ENCODE measurements at places on chromosomes 3 and 15. TPM values are rescaled to one million over a fixed set of nuclear protein-coding genes. Genes with fewer than 3 reads are reported as not detected.

Gene GRK7
- total RNA-seq, result 0.98 TPM

Gene IL17RD
- 17.2 TPM for total RNA-seq

Gene PRTG
- 5.2 TPM for total RNA-seq

Gene TM6SF1
- 3.9 TPM for total RNA-seq

DNA sequence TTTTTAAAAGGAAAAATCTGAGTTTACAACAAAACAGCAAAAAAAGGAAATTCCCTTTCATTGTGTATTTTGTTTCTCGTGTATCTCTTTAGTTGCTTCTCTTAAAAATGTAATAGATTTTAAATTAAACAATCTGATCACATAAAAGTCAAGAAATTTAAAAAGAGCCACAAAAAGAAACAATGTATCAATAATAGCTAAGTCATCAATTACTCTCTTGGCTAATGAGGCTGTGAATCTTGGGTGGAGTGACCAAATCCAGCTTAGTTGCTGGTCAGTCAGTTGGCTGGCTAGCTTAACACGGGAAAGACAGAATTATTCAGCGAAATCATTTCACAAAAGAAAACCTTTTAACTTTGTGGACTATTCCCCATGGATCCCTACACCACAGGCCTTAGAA is 3.2 kb downstream of the SFMBT1 start:
- no peaks in the 10 kb centered on the region for H3K27me3 ChIP-seq
- H3K4me3 ChIP-seq, result no peak overlapping the region

DNA sequence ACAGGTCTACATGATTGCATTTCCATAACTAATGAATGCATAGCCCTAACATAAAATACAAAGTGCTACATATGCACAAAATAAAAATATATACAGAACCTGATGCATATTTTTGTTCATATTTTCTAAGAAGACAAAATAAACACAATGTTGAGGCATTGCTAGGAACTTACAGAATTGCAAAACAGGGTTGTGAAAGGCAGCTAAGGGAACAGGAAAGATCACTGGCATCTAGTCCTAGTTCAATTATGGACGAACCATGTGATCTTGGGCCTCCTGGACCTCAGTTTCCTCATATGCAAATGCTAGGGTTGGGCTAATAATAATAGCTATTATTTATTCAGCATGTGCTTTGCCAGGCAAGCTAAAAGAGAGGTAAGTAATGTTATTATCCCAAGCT is 15.5 kb upstream of the NCEH1 start:
- H3K27me3 ChIP-seq, result no peaks in the 10 kb centered on the region
- no peaks in the 10 kb centered on the region for H3K36me3 ChIP-seq
- H3K4me3 ChIP-seq, result no peak overlapping the region
- H3K4me1 ChIP-seq, result no peaks in the 10 kb centered on the region
- no peak overlapping the region for H3K27ac ChIP-seq

GRCh38 chr3:45927881-45928280 is 15.4 kb upstream of the CXCR6 start:
- H3K4me3 ChIP-seq, result no peak overlapping the region
- no peaks in the 10 kb centered on the region for H3K36me3 ChIP-seq
- no peaks in the 10 kb centered on the region for H3K4me1 ChIP-seq
- DNase-seq, result no peak

GRCh38 chr3:183185696-183186095 is 23.2 kb upstream of the LAMP3 start:
- no peak overlapping the region for H3K4me3 ChIP-seq
- DNase-seq, result no peak
- H3K4me1 ChIP-seq, result peaks cover 12% of the 10 kb centered on the region
- H3K27ac ChIP-seq, result no peak overlapping the region
- H3K27me3 ChIP-seq, result no peaks in the 10 kb centered on the region
- no peaks in the 10 kb centered on the region for H3K36me3 ChIP-seq

GRCh38 chr3:123148772-123149171 is 53.0 kb upstream of the SEC22A start:
- no peak overlapping the region for H3K27ac ChIP-seq
- no peaks in the 10 kb centered on the region for H3K4me1 ChIP-seq
- H3K4me3 ChIP-seq, result no peak overlapping the region
- no peaks in the 10 kb centered on the region for H3K27me3 ChIP-seq

DNA sequence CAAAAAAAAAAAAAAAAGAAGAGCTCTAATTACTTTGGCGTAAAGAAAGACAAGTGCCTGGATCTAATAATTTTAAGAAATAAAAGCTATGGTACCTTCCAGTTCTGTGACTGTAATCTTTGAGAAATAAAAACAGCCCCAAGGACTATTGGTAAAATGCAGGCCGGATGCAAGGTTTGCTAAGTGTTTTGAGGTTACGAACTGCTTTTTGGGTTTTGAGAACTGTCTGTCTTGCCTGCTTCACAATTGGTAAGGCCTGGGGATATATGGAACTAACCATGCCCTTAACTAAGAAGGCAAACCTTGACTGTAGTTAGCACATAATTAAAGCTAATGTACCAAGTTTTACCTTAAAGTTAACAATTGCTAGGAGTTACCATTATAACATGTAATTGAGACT is 388.4 kb upstream of the CBLB start:
- no peaks in the 10 kb centered on the region for H3K27me3 ChIP-seq
- no peak for DNase-seq
- no peak overlapping the region for H3K4me3 ChIP-seq
- no peaks in the 10 kb centered on the region for H3K4me1 ChIP-seq

DNA sequence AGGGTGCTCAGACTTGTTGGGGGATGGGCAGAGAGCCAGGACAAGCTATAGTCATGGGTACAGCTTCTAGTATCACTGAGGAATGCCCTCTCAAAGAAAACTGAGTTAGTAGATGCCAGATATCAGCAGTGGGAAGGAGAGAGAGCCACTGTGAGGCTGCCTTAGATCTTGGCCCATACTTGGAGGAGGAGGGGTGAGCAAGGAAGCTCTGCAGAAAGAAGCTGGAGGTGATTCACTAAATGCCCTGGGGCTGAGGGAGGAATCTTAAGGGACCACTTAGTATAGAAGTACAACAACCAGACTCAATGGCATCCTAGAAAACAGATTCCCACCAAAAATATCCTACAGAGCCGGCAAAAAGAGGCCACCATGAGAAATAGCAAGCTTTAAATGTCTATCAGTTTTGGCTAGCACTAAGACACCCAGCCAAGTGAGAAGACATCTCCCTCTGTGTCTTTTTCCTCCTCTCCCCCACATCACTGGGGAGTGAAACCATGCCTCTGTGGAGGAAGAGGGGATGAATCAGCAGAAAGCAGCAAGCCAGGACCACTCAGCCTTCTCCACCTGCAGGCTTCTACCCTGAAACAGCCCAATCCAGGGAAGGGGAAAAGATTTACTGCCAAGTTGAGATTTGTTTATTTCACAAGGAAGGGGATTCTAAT is 282.5 kb upstream of the STT3B start:
- H3K27ac ChIP-seq, result no peak overlapping the region
- H3K36me3 ChIP-seq, result no peaks in the 10 kb centered on the region
- no peak for DNase-seq
- no peaks in the 10 kb centered on the region for H3K4me1 ChIP-seq
